Inflammatory macrophage treated with lipopolysaccharide for 4 hours (primary cell): ENCODE measurements at places on chromosomes 3 and 15.

- DNase-seq: no peak
Observed at GRCh38 chr3:119660474-119661440, at the start of gene POPDC2. TSS of gene POPDC2 (minus strand) at chr3:119660589. CDS start at chr3:119660423, 166 bp downstream.

DNA sequence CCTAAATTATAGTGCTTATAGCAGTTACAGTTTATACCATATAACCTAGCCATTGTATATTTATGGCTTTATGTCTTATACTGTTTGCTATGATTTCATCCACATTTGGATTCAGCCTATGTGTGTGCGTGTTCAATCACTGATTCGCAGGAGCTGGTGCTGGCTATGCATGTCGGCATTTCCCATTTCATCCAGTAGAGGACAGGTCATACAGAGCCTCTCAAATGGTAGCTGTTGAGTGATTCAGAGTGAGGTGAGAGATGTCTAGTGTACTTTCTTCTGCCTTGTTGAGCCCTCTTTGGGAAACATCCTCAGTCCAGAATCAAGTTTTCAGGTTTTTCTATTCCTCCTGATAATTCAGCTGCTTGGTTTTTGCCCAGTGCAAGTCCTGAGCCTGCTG is 76.1 kb downstream of the FRMD4B start:
- DNase-seq: no peak

DNA sequence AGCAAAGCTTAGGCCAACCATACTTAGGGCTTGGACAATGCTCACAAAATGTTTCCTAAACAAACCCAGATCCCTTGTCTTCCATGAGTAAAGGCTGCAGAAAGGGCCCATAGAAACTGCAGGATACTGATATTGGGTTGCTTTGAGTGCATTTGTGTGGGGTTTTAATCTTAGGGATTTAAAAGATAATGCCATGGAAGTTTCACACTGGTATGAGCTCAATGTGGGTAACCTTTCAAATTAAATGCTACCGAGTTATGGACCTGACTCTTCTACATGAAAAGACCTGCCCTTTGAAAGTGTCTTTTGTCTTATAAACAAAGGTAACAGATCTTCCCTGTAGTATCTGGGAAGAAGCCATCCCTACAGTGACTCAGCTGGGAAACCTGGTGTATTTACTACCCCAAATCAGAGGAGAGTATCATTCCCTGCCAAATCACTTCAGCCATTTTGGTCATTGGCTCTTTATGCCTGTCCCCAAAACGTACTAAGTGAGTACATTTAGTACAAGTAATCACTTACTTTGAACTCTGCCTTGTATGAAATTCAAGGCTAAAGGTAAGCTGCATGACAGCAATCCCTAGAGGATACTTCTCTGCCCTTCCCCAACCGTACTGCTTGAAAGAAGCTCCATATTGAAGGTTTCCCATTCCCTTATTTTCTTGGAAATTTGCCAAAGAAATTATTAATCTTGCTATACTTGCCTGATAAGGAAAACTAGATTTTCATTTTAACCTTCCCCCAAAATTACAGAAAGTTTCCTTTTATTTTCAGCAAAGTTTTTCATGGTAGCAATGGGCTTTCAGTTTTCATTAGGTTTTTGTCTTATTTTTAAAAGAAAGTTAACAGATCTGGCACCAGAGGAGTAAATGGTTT is 7.2 kb downstream of the TM4SF1 start:
- DNase-seq: no peak

DNA sequence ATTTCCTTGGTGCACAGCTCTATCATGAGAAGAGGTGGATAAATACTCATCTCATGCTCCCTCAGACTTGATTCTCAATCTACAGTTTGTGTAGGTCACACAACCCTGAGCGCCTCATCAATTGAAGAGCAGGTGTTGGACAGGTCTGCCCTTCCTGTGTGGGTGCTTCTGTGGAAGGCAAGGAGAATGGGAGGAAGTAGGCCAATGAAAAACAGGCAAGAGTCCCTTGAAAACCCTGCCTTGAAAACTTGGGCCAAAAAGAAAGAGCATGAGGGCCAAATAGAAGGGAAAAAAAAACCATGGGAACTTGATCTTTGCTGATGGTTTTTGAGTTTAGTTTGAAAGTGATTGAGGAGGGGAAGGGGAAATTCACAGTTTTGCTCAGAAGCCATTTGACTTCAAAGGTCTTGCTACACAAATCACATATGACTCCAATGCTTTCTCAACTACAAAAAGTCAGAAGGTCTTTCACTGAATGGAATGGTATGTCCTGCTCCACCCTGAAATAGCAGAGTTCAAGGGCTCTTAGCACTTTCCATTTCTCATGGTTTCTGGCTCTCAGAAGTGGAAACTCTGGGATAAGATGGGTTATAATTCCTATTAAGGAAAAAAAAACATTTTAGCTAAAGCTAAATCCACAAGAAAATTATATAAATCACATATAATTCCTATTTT is 37.2 kb upstream of the TM4SF1 start:
- DNase-seq: peak; percentile 85

DNA sequence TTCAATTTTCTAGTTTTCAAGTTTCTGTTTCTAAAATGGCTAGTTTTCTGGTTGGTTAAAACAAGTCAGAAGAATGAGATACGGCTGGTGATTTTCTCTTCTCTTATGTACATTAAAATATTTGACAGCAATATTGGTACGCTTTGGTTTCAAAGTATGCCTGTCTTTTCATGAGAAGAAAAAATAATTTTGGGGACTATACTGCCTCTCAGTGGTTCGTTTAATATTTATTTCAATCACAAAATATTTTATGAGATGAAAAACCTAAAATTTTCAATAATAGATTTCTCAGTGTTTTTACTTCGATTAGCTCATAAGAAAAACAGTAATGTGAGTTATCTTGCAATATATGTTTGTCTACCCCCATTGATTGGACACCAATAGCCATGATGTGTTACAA is 72.8 kb upstream of the AADACL2 start:
- no peak for DNase-seq

DNA sequence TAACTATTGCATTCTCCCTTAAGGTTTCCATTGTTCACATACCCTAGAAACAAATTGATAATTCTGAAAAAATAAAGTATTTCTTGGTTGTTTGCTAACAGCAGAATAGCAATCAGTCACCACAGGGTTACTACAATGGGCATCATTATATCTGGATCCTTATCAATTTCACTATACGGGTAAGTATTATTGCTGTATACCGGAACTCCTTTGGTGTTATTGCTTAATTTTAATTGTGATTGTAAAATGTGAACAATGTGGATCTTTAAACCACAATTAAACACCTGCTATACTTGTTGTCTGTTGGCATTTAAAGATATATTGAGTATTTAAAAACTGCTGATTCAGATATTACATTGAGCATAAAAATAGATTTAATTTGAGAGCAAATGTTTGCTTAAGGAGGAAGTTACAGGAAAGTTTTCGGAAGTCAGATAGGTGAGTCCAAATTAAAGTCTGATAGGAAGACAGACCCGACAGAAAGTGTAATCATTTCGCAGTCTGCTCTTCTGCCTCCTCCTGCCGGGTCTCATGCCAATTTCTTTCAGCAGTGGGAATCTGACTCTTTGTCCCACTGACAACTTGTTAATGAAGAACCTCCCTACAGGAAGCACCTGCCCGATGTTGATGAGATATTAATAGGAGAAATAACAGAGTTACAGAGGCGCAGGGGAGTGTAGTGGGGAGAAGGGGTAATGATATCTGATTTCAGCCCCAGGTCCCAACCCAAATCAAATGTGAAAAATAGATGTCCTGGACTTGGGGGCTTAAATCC is 169.7 kb upstream of the TBC1D5 start:
- no peak for DNase-seq
